ENCODE measurements at places on chromosomes 3 and 15.

- DNase-seq = no peak
These were observed 8.1 kb upstream of the MAP6D1 start for GRCh38 chr3:183833516-183833915.

- peak; percentile 48 for DNase-seq
These were observed 20.8 kb downstream of the CAND2 start for GRCh38 chr3:12817343-12817710.

- no peak for DNase-seq
These were observed 258.1 kb downstream of the TIGIT start for GRCh38 chr3:114551770-114552526.

- DNase-seq = no peak
These were observed 230.8 kb downstream of the CGGBP1 start for GRCh38 chr3:87828046-87828445.

DNA sequence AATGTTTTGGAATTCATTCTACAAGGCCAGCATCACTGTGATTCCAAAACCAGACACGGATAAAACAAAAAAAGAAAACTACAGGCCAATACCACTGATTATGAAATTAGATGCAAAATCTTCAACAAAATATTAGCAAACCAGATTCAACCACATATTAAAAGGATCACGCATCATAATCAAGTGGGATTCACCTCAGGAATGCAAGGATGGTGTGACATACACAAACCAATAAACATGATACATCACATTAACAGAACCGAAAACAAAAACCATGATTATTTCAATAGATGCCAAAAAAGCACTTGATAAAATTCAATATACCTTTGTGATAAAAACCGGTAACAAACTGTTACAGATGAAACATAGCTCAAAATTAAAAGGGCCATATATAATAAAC lies 48.9 kb downstream of the DLG1 start:
- no peak for DNase-seq

GRCh38 chr3:177523872-177524438 lies 326.7 kb upstream of the TBL1XR1 start:
- no peak for DNase-seq

- DNase-seq = no peak
These were observed 60.3 kb downstream of the TIMP4 start for GRCh38 chr3:12098400-12098799.

GRCh38 chr3:132723024-132723950 lies 1.1 kb upstream of the NPHP3 start:
- no peak for DNase-seq

- no peak for DNase-seq
These were observed 8.5 kb upstream of the ILDR1 start for GRCh38 chr3:122030381-122031122.

DNA sequence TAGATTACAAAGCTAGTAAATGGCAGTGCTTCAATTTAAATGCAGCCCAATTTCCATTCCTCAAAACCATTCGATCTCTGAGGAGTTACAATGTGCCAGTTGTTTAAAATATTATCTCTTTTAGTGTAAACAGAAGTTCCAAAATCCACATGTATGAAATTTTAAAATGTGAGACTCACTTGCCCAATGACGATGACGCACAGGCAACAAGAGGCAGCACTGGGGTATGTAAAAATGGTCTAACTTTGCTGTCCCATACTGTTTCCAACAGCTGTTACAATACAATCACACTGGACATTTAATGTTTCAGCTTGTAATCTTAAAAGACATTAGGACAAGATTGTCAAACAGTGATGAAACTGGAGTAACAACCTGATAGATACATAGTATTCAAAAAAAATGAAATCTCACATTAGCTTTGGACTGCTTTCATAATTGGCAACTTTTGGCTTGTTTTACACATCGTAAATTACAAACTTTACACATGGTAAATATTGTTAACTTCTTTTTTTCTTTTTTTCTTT lies 12.2 kb downstream of the SLTM start:
- DNase-seq = no peak

- DNase-seq = no peak
These were observed 27.6 kb upstream of the BNC1 start for GRCh38 chr15:83312071-83312470.

DNA sequence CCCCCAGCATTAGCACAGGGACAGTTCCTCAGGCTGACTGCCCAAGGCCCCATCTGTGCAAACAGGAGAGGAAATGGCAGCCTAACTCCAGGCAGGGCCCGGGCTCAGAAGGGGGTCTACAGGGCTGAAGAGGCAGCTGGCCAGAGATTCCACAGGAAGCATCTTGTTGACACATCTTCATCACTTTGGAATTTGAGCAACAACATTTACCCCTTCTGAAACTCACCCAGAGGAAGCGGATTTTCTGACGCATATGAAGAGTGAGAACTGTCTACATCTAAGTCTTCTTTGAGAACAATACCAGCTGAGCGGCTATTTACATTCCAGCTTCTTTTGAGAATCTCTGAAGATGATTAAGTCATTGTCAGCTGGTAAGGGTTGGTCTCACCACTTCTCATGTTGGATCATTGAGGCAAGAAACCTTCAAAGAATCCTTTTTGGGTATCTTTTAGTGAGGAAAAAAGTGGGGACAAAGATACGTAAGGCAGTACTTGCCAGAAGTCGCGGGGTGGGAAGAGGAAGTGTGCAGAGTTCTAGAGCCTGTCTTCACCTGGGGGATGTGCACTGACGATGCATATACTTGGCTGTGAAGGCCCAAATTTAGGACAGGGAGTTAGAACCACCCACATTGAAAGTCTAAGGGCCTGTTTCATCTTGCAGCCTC lies 25.4 kb upstream of the SRP14 start:
- DNase-seq = no peak

- no peak for DNase-seq
These were observed 191.9 kb upstream of the POU1F1 start for GRCh38 chr3:87468235-87468634.

DNA sequence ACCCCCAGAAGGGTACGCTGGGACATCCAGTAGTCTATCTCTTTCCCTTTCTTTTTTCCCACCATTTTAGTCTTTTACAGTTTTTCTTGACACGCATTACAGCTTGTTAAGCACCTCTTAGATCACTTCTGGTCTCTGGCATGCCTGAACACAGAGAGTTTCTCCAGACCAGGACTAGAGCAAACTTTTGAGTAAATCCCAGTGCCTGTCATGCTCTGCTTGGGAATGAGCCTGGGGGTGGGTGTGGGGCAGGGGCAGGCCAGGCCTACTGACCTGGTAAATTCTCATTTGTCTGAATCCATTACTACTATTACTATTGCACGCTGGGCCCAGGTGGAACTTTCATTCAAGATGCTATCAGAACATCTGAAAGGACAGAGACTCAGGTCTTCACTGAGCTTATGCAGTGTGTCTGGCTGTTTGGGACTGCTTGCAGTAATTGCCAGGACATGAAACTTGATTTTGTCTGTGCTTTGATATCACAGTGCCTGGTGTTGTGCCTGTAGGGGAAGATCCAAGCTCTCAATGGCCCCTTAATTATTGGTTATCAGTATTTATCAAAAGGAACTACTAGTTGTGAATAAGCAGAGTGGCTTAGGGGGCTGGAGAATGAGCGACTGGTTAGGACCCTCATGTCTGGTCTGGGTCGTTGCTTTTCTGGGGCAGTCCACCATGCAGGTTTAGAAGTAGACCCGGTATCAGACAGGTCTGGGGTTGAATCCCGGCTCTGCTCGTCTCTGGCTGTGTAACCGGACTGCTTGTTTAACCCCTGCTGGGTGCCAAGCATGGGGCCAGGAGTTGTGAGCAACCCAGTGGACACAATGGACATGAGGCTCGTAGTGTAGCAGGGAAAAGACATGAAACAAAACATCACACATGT lies 196.1 kb upstream of the TLE3 start:
- no peak for DNase-seq

GRCh38 chr3:85170646-85171045 lies 211.9 kb downstream of the CADM2 start:
- DNase-seq = no peak

Measured in heart right ventricle (tissue), 16 donors.